ENCODE measurements at places on chromosomes 1 and 21.

DNA sequence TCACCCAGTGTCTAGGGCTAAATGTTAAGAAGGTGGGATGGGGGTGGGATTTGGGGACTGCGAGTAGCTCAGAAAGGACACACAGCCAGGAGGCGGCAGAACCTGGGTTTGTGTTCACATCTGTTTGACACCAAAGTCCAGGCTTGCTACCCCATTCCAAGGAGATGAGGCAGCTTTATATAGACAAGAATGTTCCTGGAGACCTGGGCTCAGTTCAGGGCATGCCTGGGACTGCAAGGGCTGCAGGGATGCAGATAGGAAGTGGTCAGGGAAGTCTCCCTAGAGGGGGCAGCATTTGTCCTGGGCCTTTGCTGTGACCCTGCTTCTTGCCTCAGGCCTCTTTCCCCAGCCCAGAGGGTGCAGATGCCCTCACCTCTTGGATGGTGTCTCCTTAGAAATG is 16.3 kb downstream of the PADI3 start:
- DNase-seq = peak; percentile 9

- no peak for DNase-seq
Measured at GRCh38 chr1:170893655-170894297, 41.6 kb upstream of the MROH9 start.

GRCh38 chr1:151000408-151000807 is 6.3 kb downstream of the MINDY1 start:
- DNase-seq = no peak

DNA sequence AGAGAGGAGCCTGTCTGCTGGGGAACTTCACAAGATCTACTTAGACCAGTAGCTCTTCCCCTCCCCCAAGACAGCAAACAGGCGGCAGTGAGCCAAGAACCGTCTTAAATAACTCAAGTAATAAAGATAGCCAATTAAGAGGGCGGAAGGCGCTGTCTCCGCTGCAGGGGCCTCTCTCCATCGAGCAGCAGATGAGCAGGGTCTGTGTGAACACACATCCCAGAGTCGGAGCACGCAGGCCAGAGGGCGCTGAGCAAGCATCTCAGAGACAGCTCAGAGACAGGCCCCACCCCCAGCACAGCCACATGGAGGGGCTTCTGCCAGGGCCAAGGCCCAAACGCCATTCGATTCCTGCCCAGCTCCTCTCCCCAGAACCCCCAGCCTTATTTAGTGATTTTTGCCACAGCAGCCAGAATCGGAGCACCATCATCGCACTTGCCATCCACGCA is 11.1 kb downstream of the IFFO2 start:
- DNase-seq = peak; percentile 96

GRCh38 chr1:39981945-39982344 is 27.0 kb downstream of the MFSD2A start:
- DNase-seq = peak; percentile 76

DNA sequence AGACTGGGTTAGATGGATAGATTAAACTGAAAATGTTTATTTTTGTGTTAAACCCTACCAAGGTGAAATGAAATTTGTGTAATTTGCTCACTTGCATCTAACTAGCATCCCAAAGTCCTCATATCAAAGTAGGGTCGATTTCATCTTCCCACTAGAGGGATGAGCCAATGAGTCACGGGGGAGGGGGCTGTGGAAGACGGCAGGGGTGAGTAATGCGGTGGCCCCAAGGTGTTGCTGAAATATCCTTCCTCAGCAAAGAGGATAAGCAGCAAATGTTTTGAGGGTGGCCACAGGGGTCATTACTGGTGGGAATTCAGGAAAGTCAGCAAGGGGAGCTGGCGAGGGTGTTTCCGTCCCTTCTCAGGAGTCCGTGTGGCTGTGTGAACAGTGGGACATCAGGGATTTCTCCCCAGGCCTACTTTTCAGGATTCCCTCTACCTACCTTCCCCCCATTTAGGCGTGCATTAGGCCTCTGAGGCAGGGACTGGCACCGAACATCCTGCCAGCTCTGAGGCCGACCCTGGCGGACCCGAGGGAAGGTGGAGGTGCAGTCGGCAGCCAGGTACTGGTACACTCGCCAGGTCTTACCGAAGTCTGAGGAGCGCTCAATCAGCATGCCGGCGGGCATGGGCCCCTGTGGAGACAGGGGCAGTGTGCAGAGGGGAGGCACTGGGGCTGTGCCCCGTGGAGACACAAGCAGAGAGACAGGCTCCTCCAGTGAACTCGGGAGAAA is 18.1 kb downstream of the LAMB3 start:
- no peak for DNase-seq

- no peak for DNase-seq
Measured at GRCh38 chr21:29075706-29076466, 2.4 kb upstream of the CCT8 start.

GRCh38 chr1:198651650-198652400 is 13.0 kb downstream of the PTPRC start:
- no peak for DNase-seq

- DNase-seq = no peak
Measured at GRCh38 chr1:151222130-151222529, 23.8 kb downstream of the PIP5K1A start.

DNA sequence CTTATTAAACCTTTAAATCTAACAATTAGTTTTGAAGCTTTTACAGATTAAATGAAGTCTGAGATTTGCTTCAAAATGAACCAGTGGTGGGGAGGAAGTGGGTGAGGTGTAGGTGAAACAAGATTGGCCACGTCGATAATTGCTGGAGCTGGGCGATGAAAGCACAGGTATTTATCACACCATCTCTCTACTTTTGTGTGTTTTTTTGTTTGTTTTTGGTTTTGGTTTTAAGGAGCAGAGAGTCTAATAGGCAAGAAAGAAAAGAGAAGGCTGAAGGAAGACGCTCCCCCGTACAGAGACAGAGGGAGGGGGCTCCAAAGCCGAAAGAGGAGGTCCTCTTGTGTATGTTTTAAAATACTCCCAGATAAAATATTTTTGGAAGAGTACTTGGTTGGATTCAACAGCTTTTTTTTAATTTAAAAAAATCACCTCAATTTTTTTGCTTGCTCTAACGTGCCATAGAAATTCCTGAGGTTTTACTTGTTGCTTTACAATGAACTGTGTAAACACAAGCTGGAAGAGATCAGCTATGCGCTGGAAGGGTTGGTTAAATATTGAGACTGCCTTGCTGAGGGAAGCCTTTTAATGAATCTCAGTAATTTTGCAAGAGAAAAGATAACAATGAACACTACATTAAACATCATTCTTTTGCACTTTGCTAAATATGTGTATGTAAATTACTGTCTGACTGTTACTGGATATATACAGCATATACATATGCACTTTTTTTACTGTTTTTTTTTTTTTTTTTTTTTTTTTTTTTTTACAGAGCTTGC is 6.7 kb upstream of the LGALS8 start:
- DNase-seq = peak; percentile 79

- DNase-seq = no peak
Measured at GRCh38 chr1:5916572-5917280, 75.5 kb downstream of the NPHP4 start.

DNA sequence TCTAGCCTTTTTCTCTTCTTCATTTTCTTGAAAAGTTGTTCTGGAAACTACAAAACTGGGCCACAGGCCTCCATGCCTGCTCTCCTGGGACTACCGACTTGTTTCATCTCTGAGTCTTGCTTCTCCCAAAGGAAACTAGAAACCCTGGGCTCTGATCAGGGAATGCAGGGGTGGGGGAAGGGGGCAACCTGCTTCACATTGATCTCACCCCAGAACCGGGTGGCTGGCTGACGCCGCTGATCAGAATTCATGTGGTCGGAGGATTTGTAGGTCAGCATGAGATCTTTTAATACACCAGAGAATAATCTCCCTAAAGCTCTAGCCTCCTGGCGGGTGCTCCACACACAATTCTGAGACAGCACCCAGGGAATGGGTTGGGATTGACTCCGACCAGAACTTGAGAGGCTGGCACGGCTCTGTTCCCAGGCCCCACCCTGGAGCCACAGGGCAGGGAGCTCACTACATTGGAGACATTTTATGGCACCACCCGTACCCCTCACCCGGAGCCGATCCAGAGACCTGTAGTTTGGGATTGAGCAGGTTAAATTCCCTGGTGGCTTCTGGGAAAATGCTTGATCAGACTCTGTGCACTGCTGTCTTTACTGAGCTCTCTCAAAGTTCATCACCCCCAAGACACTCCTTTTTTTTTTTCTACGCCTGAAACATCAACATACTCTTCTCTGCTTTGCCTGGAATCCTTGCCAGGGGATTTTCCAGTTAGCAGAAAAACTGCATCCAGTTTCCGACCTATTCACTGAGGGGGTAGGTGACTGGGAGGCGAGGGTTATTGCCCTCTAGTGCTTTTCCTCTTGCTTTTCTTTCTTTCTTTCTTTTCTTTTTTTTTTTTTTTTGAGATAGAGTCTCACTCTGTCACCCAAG is 12.2 kb upstream of the ARHGEF10L start:
- DNase-seq = peak; percentile 61

GRCh38 chr1:232655028-232655745 is 25.3 kb upstream of the SIPA1L2 start:
- DNase-seq = no peak

DNA sequence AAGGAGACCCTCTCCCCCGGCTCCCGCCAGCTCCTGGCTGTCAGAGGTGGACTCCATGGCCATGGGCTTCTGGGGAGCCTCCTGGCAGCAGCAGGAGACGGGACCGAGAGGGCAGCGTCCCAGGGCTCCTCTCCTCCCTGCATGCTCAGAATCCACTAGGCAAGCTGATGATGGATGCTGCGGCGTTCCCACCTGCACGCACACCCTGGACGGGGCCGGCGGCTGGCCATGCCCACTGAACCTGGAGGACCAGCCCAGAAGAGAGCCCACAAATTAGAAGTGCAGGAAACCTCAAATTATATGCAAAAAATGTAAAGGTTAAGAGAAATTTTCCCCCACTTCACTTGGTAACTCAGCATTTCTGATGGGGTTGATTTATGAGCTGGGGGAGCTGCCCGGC is 77.3 kb upstream of the ARHGEF16 start:
- no peak for DNase-seq

DNA sequence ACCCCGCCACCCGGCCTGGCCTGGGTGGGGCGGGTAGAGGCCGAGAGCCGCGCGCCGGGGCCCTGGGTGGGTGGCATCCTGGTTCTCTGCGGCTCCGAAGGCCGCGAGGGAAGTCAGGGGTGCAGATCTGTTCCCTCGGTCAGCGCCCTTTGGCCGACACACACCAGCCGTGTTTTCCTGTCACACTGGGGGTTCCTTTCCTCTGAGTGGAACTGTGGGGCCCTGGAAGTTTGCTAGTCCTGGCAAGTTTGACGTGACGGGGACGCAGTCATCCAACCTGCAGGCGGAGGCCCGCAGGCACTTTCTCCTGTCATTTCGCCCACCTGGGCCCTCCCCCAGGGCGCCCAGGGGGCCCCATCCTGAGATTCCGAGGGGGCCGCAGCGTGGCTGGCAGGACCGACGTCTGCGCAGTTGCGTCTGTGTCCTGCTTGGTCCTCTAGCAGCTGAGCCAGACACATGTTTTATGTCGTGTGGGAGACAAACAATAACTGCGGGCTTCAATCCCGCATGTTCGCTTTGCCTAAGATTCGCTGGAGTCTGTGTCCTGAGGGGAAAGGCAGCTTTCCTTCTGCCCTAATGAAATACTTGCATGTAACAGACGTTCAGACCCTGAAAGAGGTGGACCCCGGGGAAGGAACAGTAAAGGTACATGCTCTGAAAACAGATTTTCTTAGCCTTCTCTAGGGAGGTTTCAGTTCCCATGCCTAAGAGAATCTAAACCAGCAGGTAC is 1.5 kb downstream of the FAM163A start:
- no peak for DNase-seq

DNA sequence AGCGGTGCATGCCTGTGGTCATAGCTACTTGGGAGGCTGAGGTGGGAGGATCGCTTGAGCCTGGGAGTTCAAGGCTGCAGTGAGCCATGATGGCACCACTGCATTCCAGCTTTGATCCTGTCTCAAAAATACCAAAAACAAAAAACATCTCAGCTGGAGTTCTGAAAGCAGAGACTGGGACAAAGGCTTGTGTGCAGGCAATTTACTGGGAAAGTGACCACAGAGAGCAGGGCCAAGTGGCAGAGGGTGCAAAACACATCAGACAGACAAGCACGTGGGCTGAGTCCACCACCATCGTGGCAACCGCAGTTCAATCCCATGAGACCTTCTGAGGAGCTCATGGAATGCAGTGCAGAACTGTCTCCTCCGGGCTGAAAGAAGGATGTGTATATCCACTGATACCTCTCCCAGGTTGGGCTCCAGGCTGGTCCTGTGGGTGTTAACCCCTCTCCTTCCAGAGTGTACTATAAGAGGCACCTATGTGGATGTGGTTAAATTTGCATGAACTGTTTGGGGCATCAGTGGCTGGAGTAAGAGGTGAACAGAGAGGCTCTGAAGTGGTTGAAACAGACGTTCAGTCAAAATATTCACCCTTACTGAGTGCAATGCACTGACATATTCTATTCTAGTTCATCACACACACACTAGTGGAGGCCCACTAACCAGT is 10.8 kb downstream of the PIGP start:
- DNase-seq = peak; percentile 37

GRCh38 chr1:181482521-181483284 is 614 bp upstream of the CACNA1E start:
- no peak for DNase-seq

DNA sequence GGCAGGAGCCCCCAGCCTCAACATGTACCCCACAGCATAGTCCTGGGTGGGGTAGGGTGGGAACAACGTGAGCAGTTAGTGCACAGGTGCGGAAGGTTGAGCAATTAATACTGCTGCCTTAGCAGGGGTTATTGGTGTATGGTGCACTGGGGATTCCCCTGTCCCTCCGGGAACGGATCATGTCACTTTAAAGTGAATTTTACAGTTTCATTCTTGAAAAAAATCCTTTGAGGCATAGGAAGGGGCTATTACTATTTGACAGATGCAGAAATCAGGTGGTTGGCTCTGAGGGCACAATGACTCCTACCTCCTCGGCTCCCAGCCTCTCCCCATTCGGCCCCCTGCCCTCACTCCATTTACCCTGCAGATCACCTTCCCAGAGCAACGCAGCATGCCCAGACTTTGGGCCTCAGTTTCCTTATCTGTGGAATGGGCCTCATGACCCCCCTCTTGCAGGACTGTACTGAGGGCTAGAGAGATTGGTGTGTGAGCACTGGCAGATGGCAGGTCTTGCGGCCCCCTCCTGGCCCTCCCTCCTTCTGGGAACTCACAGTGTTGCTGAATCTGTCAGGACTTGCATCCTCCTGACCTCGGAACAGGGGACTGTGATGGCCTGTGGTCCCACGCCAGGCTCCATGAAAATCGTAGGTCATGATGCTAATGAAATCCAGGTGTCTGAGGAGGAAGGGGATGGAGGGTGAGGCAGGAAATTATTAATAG is 5.1 kb upstream of the MYBPH start:
- no peak for DNase-seq

- peak; percentile 24 for DNase-seq
Measured at GRCh38 chr1:51750729-51751128, 127.8 kb downstream of the NRDC start.

DNA sequence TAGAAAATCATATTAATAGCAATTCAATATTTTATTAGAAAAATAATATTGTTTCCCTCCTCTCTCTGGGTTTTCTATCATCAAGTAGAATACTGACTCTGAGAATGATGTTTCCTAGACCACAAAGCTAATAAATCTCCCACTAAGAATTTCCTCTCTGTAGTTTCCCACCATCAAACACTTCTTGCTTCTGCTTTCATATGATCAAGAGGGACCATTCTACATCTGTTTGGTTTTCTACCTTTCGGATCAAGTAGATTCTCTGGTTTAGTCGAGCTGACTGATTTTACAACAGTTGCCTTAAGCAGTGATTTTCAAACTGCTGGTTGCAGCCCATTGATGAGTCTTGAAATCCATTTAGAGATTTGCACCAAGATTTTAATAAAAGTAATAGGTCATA is 240.2 kb upstream of the PTBP2 start:
- no peak for DNase-seq
